Erythroblast (primary cell): ENCODE measurements at places on chromosomes 3 and 15.

- no peak for DNase-seq
Observed at GRCh38 chr3:46243560-46243959, 1.3 kb downstream of the CCR3 start.

GRCh38 chr15:25876231-25877140 lies 13.4 kb upstream of the ATP10A start:
- no peak for DNase-seq

DNA sequence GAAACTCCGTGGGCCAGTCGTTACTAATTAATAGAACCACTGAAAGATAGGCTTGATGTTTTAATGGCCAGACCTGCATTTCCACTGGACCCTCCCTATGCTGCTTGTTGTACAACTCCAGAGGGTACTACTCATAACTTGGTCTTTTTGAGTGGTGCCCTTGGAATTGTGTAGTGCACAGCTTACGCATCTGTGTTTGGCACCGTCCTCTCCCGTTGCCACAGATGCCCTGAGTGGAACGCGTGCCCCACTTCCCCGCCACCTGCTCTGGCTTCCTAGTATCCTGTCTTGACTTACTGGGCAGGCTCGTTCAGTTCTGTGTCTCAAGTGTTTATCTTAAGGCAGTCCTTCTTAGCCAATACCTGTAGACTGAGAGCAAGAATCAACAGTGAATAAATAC lies 78.7 kb downstream of the USP13 start:
- DNase-seq, result no peak

DNA sequence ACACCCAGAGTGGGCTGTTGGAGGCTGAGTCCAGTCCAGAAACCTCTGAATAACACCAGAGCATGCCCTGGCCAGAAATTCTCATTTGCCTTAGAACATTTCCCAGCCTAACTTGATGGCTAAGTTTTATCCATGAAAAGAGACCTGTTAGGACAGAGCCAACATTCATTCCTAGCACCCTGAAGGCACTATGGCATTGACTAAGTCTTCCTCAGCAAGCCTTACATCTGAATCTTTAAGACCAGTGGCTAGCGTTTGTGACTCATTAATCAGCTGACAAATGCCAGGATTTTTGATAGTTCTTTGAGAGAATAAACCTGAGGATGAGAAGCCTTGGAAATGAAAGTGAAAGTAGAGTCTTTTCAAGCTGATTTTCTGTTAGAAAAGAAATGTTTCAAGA lies 1087.1 kb upstream of the ALCAM start:
- no peak for DNase-seq

GRCh38 chr3:177787279-177788041 lies 590.2 kb upstream of the TBL1XR1 start:
- DNase-seq, result no peak
